HCT116 (cell line): ENCODE measurements at places on chromosomes 11 and 22. TPM values are rescaled to one million over a fixed set of nuclear protein-coding genes. Genes with fewer than 3 reads are reported as not detected.
A peak's percentile ranks its signal among the peaks of the same experiment; 100 is the strongest.

Gene MMP20
- total RNA-seq: 0.30 TPM

DNA sequence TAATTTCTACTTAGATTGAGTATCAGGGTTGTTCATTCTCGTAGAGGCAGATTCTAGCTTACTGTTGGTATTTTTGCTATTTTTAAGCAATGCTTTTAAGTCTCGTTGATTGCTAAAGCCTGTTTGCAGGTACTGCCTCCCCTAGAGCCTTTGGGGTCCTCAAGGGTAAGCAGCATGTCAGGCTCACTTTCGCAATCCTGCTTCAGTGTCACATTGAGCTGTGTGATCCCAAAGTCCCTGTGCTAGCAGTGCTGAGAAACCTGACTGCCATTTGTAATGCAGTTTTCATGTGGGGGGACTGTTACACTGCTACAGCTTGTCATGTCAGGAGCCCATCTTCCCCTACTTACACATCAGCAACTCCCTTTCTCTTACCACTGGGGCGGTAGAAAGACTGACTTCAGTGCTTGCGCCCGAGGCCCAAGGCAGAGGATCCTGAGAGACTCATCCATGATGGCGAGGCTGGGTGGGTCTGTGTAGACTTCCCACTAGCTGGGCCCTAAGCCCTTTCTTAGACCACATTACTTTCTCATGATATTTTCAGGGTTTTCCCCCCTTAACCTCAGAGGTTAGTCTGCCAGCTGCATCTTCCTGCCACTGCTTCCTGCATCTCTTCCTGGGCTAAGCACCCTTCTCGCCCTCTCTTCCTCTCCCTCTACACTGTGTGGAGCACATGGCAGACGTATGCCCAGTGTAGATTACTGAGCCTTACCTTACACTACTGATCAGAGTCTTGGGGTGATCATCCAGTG lies 40.8 kb upstream of the ST14 start:
- DNase-seq: no peak
- peaks cover 7% of the 10 kb centered on the region; the same call in 1 of the 2 replicates for H3K36me3 ChIP-seq
- no peak overlapping the region for H3K27ac ChIP-seq
- no peak overlapping the region for H3K4me3 ChIP-seq

DNA sequence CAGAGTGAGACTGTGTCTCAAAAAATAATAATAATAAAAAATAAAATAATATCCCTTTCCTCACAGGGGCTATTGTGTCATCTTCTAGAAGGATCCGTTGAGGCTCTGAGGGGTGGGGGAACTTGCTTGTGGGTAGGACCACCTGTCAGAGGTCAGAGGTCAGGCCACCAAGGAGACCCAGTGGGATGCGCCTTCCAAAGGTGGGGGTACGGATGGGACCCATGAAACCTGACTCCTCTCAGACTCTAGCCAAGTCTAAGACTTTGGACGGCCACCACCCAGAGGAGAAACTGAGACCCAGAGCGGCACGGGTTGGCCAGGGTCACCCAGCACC lies 367 bp upstream of the MMP11 start:
- peaks cover 31% of the 10 kb centered on the region for H3K4me1 ChIP-seq
- H3K27ac ChIP-seq: peak overlapping the region; percentile 77
- H3K27me3 ChIP-seq: no peaks in the 10 kb centered on the region

Gene WBP2NL
- not detected for total RNA-seq

Gene SERPINH1
- total RNA-seq: 84.9 TPM

DNA sequence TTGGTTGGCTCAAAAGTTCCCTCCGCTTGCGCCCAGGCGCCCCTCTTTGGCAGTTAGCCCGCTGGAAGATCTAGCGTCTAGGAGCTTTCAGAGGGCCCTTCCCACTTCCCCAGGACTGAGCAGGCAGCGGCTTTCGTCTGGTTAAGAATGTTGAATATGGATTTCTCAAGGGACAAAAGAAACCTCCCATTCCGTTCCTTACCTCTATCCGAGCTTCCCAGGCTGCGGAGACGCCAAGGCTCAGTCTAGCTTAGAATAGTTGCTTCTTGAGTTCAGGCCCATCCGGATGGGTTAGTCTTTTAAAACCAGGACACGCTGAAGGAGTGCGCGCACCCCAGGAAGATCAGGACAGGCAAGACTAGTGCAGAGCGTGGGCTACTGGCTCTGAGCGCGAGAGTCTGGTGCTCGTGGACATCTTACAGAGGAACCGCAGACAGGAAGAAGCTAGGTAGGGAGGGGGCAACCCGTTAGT lies 1.6 kb downstream of the NELL1 start:
- no peaks in the 10 kb centered on the region for H3K4me1 ChIP-seq
- H3K27me3 ChIP-seq: peaks cover 7% of the 10 kb centered on the region; the same call in 1 of the 2 replicates
- DNase-seq: no peak

- no peak for DNase-seq
- H3K27ac ChIP-seq: no peak overlapping the region
- H3K4me3 ChIP-seq: no peak overlapping the region
- no peaks in the 10 kb centered on the region for H3K36me3 ChIP-seq
- peaks cover 14% of the 10 kb centered on the region; the same call in 1 of the 2 replicates for H3K27me3 ChIP-seq
Measured at GRCh38 chr11:6201481-6201880, 2.5 kb downstream of the OR52W1 start.

GRCh38 chr22:20215742-20216141 lies 52.4 kb downstream of the RTN4R start:
- no peaks in the 10 kb centered on the region for H3K36me3 ChIP-seq
- H3K4me1 ChIP-seq: peaks cover 12% of the 10 kb centered on the region
- no peak overlapping the region for H3K4me3 ChIP-seq
- no peaks in the 10 kb centered on the region for H3K27me3 ChIP-seq
